ENCODE measurements at places on chromosomes 1 and 21.

DNA sequence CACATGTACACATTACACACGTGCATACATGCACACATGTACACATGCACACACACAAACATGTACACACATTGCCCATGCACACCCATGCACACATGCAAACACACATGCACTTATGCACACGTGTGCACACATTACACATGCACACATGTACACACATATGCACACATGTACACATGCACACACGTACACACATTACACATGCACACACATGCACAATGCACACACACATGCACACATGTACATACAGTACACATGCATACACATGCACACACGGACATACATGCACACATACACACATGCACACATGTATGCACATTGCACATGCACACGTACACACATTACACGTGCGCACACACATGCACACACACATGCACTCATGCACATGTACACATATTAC is 95.3 kb upstream of the TTC34 start:
- no peak for DNase-seq

GRCh38 chr1:44740179-44740617 is 561 bp downstream of the KIF2C start:
- DNase-seq, result no peak

DNA sequence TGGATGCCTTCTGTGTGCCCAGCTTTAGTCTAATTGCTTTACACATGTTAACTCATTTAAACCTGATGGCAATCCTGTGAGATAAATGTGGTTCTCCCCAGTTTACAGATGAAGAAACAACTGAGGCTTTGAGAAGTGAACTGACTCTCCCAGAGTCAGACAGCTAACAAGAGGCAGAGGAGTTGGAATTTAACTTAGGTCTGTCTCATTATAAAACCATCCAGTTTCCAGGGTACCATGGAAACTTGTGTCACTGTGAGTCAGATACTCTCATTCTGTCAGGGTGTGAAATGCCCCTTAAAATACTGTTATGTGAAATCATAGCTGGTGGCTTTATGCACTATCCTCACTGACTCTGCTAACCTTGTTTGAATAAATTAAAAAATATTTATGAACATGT is 206.6 kb downstream of the PBX1 start:
- DNase-seq, result no peak

DNA sequence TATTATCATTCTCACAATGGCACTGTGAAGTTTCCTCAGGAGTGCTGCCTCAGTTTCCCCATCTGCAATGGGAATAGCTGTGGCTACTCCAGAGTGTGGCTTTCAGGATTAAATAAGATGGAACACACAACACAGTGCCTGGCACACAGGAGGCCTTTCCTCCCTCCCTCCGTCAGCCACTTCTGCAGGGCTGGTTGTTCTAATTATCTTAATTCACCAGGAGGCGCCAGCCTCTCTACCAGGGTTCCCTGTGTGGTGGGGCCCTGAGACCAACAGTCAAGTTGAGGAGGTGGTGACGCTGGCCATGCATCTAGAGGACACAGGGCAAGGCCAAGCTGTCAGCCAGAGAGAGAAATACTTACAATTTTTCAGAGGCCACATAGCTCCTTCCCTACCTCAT is 6.3 kb upstream of the FOXO6 start:
- DNase-seq, result no peak

GRCh38 chr1:173255214-173255813 is 48.2 kb upstream of the TNFSF4 start:
- DNase-seq, result no peak
